ENCODE measurements at places on chromosomes 4 and X.
A peak's percentile ranks its signal among the peaks of the same experiment; 100 is the strongest.

DNA sequence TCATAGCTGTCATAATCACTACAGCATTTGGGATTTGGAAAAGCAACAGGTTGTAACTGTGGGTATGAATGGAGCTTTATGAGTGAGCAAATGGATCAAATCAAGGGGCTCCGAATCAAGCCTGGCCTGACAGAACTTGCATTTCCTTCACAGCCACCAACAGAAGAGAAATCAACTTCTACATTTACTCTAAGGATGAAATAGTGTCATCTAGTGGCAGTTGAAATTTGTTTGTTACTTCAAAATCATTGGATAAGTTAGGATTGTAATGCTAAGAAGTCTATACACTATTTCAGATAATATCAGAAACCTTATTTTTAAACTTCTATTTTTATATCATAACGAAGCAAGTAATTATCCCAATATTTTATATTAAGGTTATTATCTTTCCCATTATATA, 10.7 kb upstream of the WDR17 start:
- no peaks in the 10 kb centered on the region for H3K27me3 ChIP-seq
- no peak overlapping the region for H3K4me3 ChIP-seq
- H3K36me3 ChIP-seq: peaks cover 4% of the 10 kb centered on the region
- no peak overlapping the region for H3K27ac ChIP-seq
- DNase-seq: no peak

DNA sequence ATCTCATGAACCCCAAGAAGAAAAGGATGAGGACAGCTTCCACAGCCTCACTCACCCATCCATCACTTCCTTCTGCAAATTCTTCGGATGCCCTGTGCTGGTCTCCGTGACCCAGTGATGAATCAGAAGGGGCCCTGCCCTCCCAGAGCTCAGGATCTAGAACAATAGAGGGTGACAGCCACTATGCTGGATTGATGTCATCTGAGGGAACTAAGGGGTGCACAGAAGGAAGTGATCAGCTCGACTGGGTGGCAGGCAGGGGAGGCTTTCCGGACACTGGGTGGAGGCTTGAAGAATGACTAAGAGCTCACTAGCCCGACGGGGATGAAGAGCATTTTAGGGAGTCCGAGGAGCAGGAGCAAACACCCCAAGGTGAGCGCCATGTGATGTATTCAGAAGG, 1.4 kb upstream of the ZNF185 start:
- peaks cover 37% of the 10 kb centered on the region for H3K27me3 ChIP-seq
- peak overlapping the region; percentile 25 for H3K4me3 ChIP-seq
- no peak overlapping the region for H3K27ac ChIP-seq
- no peaks in the 10 kb centered on the region for H3K4me1 ChIP-seq
- peaks cover 2% of the 10 kb centered on the region for H3K36me3 ChIP-seq

DNA sequence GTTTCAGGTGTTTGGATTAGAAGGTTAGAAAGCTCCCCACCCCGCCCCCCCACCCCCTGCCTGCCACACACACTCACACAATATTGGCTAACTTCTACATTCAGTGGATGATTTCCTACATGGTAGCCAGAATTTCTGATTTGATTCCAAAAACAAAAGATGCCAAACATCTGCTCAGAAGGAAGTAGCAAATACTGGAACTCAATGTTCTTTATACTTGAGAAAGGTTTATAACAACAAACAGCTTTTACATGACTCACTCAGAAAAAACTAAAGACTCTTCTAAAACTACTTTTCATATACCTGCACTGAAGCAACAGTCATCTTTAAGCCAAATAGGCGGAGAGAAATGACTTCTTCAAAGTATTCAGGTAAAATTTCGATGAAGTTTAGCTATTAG, 750.5 kb upstream of the POU3F4 start:
- DNase-seq: no peak
- H3K4me1 ChIP-seq: no peaks in the 10 kb centered on the region
- no peaks in the 10 kb centered on the region for H3K36me3 ChIP-seq
- H3K27me3 ChIP-seq: no peaks in the 10 kb centered on the region

GRCh38 chr4:15451181-15451865, 18.4 kb upstream of the CC2D2A start:
- H3K36me3 ChIP-seq: no peaks in the 10 kb centered on the region
- no peak overlapping the region for H3K4me3 ChIP-seq
- no peaks in the 10 kb centered on the region for H3K4me1 ChIP-seq
- no peak for DNase-seq
- no peak overlapping the region for H3K27ac ChIP-seq

DNA sequence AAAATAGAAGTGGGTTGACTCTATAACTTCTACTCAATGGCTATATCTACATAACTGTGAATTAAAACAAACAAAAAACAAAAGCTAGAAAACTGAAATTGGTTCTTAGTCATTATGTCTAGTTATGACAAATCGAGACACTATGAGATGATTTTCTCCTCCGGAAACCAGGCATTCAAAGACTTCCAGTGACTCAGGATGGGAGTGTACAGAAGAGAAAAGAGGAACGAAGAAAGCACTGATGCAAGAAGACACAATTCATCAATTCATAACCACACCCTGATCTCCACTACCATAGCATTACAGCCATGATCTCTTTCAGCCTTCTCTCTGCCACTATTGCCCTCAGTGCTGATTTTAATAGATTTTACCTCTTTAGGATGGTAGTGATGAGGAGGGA, 253.6 kb downstream of the CBLL2 start:
- H3K27ac ChIP-seq: no peak overlapping the region
- no peaks in the 10 kb centered on the region for H3K4me1 ChIP-seq
- H3K4me3 ChIP-seq: no peak overlapping the region
- no peaks in the 10 kb centered on the region for H3K27me3 ChIP-seq
- no peak for DNase-seq
- H3K36me3 ChIP-seq: no peaks in the 10 kb centered on the region

DNA sequence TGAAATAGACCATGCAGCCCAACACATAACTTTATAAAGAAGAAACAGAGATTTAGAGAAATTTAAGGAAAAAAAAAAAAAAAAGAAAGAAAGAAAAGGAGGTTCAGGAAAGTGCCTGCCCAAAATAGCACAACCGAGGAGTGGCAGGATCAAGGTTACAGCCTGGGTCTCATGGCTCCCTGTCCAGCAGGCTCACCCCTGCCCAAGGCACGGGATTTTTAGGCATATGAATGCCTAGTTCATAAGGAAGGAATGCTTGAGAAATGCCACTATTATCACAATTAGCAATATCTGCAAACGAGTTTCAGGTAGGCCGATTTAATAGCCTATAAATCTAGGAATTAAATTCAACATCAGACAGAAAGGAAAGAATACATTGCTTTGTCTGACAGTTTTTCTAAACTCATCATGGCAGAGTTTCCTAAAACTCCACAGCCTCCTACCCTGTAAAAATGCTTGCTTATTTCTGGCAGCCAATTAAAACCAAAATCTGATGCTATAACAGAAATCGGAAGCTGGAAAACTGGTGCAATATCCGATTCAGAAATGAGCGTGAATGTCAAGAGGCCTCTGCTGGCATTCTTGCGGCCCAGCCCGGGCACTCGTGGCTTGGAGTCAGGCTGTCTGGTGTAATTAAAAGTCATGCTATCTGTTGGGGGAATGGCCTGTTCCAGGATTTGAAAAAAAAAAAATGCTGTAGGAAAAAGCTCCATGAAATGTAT, 63.5 kb downstream of the GEMIN8 start:
- H3K27ac ChIP-seq: no peak overlapping the region
- no peaks in the 10 kb centered on the region for H3K4me1 ChIP-seq
- no peak for DNase-seq
- H3K27me3 ChIP-seq: no peaks in the 10 kb centered on the region

DNA sequence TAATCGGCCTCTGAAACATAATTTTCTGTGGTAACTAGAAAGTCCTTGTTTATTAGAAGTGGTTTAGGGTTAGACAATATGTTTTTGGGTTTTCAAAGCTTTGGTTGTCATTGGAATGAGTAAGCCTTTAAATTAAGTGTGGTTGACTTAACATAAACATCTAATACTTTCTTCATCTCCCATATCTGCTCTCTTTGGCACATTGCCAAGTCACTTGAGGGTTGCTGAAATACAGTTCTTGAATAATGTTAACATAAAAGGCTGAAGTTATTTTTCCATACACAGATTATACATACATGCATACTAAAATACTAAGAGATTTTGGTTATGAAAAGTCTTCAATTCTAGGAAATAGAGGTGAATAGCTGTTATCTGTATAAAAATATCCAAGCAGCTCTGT, 241.7 kb upstream of the BMP3 start:
- H3K4me3 ChIP-seq: no peak overlapping the region
- DNase-seq: no peak
- H3K27ac ChIP-seq: no peak overlapping the region
- H3K36me3 ChIP-seq: no peaks in the 10 kb centered on the region
- no peaks in the 10 kb centered on the region for H3K4me1 ChIP-seq
- no peaks in the 10 kb centered on the region for H3K27me3 ChIP-seq

GRCh38 chrX:111207851-111208250, 62.4 kb downstream of the CAPN6 start:
- no peaks in the 10 kb centered on the region for H3K4me1 ChIP-seq
- H3K27ac ChIP-seq: no peak overlapping the region
- no peak overlapping the region for H3K4me3 ChIP-seq
- no peaks in the 10 kb centered on the region for H3K27me3 ChIP-seq

GRCh38 chr4:180630012-180630665, 1613.1 kb upstream of the TENM3 start:
- H3K4me1 ChIP-seq: no peaks in the 10 kb centered on the region
- H3K4me3 ChIP-seq: no peak overlapping the region
- H3K27me3 ChIP-seq: no peaks in the 10 kb centered on the region
- DNase-seq: no peak
- H3K27ac ChIP-seq: no peak overlapping the region
- no peaks in the 10 kb centered on the region for H3K36me3 ChIP-seq

DNA sequence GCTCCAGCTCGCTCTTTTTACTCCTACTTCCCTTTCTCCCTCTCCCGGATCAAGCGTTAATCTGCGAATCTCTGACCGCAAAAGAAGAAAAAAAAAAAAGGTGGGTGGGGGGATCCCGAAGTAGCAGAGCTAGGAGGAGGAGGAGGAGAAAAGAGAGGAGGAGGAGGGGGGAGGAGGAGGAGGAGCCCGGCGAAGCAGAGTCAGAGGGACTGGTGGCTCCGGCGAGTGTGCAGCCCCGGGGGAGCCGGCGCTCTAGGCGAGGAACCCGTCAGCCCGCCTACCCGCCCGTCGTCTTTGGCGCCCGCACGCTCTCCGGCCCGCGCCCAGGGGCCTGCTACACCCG, at the start of gene NHSL2:
Gene NHSL2 (plus strand): TSS at position 203 of the 343 bp plus-strand sequence.
- peak within 1 kb of the TSS; percentile 72 for H3K4me3 ChIP-seq
- H3K4me1 ChIP-seq: no peaks in the 10 kb centered on the region
- H3K27ac ChIP-seq: no peak within 1 kb of the TSS

- no peak for DNase-seq
- peak overlapping the region; percentile 36 for H3K4me3 ChIP-seq
- no peaks in the 10 kb centered on the region for H3K36me3 ChIP-seq
- H3K27me3 ChIP-seq: peaks cover 79% of the 10 kb centered on the region
Observed at GRCh38 chr4:48484494-48485168, 1.5 kb downstream of the SLC10A4 start.

- H3K27me3 ChIP-seq: peaks cover 49% of the 10 kb centered on the region
- peak overlapping the region; percentile 87 for H3K4me3 ChIP-seq
- no peak overlapping the region for H3K27ac ChIP-seq
- peaks cover 9% of the 10 kb centered on the region for H3K4me1 ChIP-seq
- peaks cover 2% of the 10 kb centered on the region for H3K36me3 ChIP-seq
Observed at GRCh38 chrX:118973389-118974087, 880 bp upstream of the LONRF3 start.

DNA sequence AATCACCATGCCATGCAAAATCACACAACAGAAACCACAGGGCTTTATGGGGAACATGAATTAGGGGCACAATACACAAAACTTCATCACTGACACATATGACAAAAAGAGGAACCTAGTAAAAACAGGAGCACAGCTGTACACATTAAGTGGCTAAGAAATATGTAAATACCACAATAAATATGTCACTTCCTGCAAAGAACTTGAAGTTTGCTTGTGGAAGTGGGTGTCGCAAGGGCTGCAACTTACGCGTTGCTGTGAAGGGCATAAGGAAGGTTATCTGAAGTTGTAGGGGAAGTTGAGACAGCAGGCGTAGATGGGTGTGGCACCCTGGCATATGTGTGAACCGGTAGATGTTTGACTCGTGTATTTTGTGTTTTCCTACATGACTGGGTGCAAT, 42.4 kb downstream of the CLCN4 start:
- H3K4me3 ChIP-seq: no peak overlapping the region
- no peak for DNase-seq
- H3K27me3 ChIP-seq: peaks cover 7% of the 10 kb centered on the region
- no peak overlapping the region for H3K27ac ChIP-seq

GRCh38 chrX:47030339-47030738, 47.9 kb upstream of the RGN start:
- H3K27ac ChIP-seq: no peak overlapping the region
- H3K36me3 ChIP-seq: no peaks in the 10 kb centered on the region
- no peaks in the 10 kb centered on the region for H3K4me1 ChIP-seq
- no peaks in the 10 kb centered on the region for H3K27me3 ChIP-seq
- no peak for DNase-seq
- H3K4me3 ChIP-seq: no peak overlapping the region

GRCh38 chrX:1034717-1035116, 177.7 kb downstream of the CRLF2 start:
- no peaks in the 10 kb centered on the region for H3K4me1 ChIP-seq
- H3K36me3 ChIP-seq: no peaks in the 10 kb centered on the region
- no peak for DNase-seq
- H3K4me3 ChIP-seq: no peak overlapping the region
- H3K27me3 ChIP-seq: no peaks in the 10 kb centered on the region

- peaks cover 1% of the 10 kb centered on the region for H3K36me3 ChIP-seq
- H3K27me3 ChIP-seq: no peaks in the 10 kb centered on the region
- H3K4me1 ChIP-seq: no peaks in the 10 kb centered on the region
- H3K27ac ChIP-seq: no peak overlapping the region
Observed at GRCh38 chr4:184706453-184706852, 27.4 kb downstream of the CENPU start.

GRCh38 chr4:151857368-151857767, 96.6 kb upstream of the GATB start:
- peaks cover 1% of the 10 kb centered on the region for H3K36me3 ChIP-seq
- no peak for DNase-seq
- H3K4me3 ChIP-seq: no peak overlapping the region
- H3K27me3 ChIP-seq: peaks cover 38% of the 10 kb centered on the region
- no peak overlapping the region for H3K27ac ChIP-seq

DNA sequence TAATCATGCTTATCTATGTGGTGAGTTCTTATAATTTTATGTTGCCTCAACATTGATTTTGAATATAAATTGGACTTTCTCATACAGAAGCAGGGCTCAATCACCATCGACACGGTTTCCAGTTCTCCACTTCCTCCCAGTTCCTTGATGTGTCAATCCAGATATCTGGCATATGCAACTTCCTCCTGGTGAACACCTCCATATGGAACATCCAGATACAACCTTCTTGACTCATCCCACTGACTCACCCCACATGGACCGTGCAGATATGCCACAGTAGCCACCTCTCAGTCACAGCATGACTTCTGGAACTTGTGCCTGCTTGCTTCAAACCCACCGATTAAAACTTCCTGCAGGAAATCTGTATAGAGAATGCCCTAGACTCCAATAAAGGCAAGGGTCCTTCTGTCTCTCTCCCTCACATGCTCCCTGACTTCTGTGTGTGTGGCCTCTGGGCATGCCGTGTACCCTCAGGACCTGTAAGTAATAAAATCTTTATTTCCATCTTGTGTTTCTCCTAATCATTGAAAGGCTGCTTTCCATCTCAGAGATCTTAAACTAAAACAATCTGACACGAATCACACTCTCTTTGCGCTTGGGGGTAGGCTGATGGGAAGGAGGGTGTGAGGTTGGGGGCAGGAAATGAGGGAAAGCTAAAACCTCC, 67.0 kb downstream of the HTRA3 start:
- no peak for DNase-seq
- no peaks in the 10 kb centered on the region for H3K36me3 ChIP-seq
- H3K27ac ChIP-seq: no peak overlapping the region
- H3K4me1 ChIP-seq: no peaks in the 10 kb centered on the region
- no peak overlapping the region for H3K4me3 ChIP-seq
- peaks cover 10% of the 10 kb centered on the region for H3K27me3 ChIP-seq

All from central memory CD8-positive, alpha-beta T cell (primary cell).